DMS153 (cell line): ENCODE measurements at places on chromosomes 3 and 15.
A peak's percentile ranks its signal among the peaks of the same experiment; 100 is the strongest.

DNA sequence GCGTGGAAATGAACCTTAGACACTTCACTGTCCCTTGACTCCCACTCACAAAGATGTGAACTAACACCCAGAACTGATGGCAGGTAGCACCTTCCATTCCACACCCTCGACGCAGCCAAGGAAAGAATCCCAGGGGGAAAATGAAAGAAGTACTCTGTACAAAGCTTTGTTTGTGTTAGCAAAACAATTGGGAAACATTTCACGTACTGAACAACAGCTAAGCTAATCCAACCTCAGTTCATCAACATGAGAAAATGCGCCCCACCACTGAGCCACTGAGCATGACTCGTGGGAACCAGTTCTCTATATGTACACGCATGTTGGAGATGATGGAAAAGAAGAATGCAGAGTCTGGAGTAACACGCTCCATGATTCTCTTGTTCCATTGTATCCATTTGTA lies 32.0 kb downstream of the CORO2B start:
- DNase-seq, result no peak

DNA sequence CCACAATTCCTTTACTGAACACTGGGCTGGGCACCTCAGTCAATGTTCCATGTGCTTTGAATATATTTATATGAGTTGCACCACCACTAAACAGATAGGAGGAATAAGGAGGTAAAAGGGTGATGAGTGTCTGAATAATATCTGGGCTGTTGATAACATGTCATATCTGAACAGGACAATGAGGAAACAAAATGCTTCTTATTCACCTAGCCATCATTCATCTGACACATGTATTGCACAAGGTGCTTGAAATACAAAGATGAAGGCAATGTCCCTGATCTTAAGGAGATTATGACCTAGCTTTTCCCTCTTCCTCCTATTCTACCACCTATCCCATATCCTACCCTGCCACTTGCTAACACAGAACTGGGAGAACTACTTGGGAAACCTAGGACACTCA lies 8.0 kb upstream of the CERS3 start:
- no peak for DNase-seq

DNA sequence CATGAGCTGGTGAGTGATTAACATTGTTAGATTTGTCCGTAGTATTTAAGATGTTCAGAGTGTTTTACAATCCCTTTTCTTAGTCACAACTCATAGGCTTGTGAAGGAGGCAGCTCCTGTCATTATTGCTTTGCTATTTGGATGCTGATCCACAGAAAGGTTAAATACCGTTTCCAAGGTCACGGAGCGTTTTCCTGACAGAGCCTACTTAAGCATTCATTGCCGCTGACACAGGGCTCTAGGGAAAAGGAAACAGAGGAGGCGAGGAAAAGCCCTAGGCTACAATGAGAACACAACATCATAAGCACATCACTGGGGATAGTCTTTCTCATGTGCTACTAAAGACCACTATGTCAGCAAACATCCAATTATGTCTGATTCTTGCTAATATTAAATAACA lies 38.5 kb upstream of the CPB1 start:
- peak; percentile 13 for DNase-seq

GRCh38 chr3:13188181-13188779 lies 115.1 kb upstream of the IQSEC1 start:
- DNase-seq, result no peak

- no peak for DNase-seq
Observed at GRCh38 chr3:170426240-170426797, 7.7 kb downstream of the CLDN11 start.

GRCh38 chr3:55434789-55435188 lies 52.3 kb downstream of the WNT5A start:
- DNase-seq, result no peak

GRCh38 chr15:52150871-52151270 lies 38.3 kb upstream of the BCL2L10 start:
- DNase-seq, result no peak

- DNase-seq, result no peak
Observed at GRCh38 chr15:42385980-42386700, 26.8 kb downstream of the CAPN3 start.

GRCh38 chr15:100889385-100890050 lies 9.9 kb downstream of the ALDH1A3 start:
- no peak for DNase-seq

DNA sequence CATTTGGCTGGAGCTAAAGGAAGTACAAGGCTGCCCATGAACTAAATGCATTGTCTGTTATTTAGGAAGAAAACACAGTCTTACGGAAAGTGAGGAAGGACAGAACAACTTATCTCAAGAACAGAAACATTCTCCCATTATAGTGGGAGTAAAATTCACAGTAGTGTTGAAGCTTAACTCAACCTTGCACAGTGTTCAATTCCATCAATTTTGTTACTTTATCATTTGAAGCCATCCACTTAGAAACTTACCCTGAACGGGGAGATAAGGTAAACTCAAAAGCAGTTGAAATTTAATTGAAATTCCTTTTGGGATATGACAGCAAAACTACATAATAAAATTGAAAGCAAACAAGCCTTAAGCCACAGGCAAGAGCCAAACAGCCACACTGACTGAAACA lies 186.9 kb downstream of the PCCB start:
- no peak for DNase-seq

- DNase-seq, result no peak
Observed at GRCh38 chr15:88650556-88650955, 11.7 kb downstream of the ISG20 start.
